ENCODE measurements at places on chromosomes 3 and 15.

DNA sequence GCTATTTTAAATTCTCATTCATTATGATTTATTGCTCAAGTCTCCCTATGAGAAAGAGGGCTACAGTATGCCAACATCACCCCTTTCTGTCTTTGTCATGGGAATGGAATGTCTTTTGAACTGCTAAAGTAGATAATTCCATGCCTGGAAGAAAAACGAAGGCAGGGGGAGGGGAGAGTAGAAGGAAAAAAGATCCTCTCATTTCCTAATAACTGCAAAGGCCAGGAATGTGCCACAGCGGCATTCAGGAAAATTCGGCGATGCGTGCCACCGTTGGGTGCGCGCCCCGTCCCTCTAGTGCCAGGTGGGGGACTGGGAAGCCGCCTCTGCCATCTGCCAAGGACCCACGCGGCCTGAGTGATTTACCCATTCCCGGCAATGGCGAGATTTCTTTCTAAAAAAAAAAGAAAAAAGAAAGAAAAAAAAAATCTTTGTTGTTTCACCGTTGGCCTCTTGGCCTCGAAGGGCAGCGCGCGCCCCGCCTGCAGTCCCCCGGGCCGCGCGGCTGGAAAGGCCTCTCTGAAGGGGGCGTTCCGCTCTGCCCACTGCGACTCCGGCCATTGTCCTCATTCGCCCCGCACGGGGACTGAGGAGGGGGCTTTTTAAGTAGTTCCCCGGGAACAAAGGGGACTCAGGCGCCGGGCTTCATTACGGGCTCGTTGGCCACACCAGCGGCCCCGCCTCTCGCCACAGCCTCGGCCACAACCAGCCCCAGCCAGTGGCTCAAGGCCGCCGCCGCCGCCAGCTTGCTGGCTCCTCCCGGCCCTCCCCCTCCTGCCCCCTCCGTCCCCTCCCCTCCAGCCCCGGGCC, 54.5 kb downstream of the CPN2 start:
- DNase-seq, result no peak

- DNase-seq, result no peak
Observed at GRCh38 chr15:52234596-52235541, 43.7 kb upstream of the GNB5 start.

GRCh38 chr15:35393398-35393797, 152.6 kb downstream of the DPH6 start:
- DNase-seq, result no peak

DNA sequence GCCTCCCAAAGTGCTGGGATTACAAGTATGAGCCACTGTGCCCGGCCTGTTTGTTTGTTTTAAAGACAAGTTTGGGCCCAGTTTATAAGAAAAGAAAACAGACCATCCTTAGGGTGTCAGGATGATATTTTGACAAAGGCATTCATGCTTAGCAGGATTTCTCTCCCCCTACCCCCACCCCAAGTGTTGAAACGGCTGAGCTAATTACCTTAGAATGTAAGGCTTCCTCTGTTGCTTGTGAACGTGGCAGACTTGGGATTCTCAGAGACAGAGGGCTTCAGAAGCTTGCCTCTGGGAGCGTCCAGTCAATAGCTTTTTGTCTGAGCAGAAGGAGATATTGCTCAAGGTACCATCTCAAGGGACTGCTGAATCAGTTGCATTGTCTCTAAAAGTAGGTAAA, 24.0 kb downstream of the FLNB start:
- DNase-seq, result no peak

DNA sequence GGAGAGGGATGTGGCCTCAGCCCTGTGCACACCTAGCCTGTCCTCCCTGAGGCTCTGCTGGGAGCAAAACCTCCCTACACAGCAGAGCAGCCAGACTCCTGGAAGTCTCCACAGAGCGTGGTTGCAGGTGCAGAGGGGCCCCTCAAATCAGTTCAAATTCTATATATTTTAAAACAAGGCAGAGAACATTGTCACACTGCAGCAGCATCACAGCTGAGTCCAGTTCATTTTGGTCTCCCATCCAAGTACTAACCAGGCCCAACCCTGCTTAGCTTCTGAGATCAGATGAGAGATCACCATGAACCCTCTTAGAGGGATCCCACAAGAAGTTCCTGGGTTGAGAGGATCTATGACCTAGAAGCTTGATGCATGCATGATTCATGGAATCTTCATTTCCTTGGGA, 331.0 kb upstream of the RGMA start:
- DNase-seq, result no peak

DNA sequence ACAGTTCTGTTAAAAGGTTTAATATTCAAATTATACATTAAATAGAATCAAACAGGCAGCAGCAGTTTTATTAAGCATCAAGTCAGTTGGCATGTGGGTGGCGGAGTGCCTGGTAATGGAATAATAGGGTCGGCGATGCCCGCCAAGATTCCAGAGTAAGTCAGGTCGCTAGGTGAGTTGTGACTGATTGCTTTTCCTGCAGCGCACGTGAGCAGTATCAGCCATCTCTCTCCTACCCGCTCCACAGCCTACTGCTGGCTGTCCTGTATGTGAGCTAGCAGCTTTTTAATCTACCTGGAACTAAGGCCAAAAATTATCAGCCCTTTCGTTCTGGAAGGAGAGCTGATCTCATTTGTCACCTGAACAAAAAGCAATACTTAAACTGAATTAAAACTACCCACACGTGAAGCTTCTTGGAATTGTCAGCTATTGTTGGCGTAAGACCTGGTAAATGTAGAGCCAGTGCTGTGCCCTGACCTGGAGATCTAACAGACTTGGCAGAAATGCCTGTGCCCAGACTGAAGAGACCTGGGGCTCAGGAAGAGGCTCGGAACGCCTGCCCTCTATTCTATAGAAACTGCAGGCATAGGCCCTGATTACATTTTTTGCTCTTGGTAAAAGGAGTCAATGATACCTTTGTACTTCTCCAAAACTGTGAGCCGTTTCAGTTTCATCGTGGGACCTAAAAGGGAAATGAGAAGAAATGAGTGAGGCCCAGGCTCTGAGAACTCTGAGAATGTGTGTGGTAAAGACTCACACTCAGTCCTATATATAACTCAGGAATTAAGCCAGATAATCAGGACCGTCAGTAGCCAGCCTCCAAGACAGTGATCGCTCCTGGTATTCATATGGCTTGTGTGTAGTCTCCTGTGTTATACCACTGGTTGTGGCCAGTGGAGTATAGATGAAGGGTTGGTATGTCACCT, 21.9 kb downstream of the IDH3A start:
- DNase-seq, result no peak

- DNase-seq, result no peak
Observed at GRCh38 chr15:55518641-55519040, 10.6 kb upstream of the DNAAF4 start.

DNA sequence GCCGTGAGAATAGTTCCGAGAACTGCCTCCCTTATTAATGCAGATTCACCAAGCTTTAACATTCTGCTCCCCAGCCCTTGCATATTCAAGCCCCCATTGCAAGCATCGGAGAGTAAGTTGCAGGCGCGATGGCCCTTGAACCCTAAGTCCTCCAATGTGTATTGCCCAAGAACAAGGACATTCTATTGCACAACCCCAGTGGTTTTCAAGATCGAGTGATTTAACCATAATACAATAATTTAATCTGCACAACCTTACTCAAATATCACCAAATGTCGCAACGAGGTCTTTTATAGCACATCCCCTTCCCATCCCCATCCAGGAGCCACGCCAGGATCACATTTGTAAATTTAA, 21.7 kb upstream of the PLXND1 start:
- DNase-seq, result no peak

GRCh38 chr15:98905963-98906711, 101.5 kb downstream of the PGPEP1L start:
- no peak for DNase-seq

GRCh38 chr3:128439226-128439625, 27.5 kb downstream of the DNAJB8 start:
- no peak for DNase-seq

DNA sequence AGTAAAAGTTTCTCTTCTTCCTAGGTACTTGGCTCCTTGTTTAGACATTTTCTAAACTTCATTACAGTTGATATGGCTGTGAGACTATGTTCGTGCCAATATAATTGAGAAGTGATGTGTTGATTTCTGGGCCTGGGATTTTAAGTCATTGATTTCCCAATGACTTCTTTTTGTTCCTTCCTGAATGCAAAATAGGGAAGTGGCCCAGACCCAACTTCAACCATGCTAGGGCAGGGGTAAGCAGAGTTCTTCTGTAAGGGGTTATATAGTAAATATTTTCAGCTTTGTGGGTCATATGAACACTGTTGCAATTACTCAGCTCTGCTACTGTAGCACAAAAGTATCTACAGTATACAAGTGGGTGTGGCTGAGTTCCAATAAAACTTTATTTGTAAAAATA, 320.1 kb upstream of the WNT5A start:
- no peak for DNase-seq

DNA sequence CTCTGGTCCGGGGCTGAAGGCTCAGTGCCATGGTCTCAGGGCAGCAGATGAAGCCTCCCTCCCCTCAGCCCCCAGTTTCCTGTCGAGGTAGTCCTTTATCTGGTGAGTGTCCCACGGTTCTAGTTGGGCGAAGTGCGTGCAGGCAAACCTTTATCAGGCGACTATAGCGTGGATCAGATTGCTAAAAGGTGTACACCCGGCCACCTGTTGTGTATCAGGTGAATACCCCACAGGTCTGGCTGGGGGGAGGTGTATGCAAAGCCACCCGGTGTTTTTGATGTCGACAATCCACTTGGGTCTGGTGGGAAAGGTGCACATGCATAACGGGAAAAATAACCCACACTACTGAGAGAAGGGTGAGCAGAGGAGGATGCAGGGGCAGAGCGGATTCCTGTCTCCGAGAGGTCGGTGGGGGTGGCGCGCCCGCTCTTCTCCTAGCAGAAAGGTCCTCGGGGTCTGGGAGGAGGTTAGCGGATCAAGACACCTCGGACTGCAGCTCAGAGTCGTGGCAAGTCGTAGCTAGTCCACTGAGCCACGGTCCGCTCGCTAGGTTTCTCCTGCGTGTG, 507 bp downstream of the SLC12A6 start:
- no peak for DNase-seq

GRCh38 chr3:31661286-31661685, 128.6 kb downstream of the STT3B start:
- DNase-seq, result no peak

DNA sequence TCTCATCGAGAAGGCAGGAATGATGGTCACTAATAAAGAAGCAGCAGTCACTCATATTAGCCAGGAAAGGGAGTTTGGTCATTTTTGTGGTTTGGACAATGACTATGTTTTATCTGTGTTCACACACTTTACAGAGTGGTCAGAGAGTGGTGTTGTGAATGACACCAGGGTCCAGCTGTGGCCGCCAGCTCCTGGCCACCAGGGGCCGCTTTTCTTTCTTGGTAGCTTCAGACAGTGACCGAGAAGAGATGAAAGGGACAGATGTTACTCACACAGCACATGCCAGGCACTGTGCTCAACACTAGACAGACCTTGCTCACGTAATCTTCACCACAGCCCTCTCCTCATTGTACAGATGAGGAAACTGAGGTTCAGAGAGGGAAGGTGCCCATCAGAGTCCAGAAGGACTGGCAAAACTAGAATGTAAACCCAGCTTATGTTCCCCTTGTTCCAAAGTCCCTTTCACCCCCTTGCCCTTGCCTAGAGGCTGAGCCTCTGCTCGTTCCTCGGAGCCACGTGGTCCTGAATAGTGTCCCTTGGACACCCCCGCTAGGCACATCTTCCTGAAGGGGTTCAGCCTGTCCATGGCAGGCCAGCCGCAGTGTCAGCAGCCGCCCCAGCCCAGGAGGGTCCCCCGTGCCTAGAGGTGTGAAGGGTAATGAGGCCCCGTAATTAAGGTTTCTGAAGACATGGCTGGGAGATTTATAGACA, 55.6 kb downstream of the CYP11A1 start:
- DNase-seq, result no peak

DNA sequence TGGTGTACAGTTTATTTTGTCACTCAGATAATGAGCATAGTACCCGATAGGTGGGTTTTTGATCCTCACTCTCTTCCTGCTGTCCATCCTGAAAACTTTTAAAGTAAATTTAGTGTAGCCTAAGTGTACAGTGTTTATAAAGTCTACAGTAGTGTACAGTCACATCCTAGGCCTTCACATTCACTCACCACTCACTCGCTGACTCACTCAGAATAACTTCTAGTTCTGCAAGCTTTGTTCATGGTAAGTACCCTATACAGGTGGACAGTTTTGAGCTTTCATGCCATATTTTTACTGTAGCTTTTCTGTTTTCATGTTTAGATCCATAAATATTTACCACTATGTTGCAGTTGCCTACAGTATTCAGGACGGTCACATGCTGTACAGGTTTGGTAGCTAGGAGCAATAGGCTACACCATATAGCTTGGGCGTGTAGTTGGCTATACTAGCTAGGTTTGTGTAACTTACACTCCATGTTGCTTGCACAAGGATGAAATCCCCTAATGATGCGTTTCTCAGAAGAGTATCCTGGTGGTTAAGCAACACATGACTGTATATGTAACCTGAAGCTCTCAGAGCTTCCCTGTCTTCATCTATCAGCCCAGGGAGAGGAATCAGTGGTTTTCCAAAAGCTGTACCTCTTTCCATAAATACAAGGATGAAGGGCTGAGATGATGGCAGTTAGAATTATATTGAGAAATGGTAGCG, 87.6 kb upstream of the SLC25A26 start:
- no peak for DNase-seq

GRCh38 chr3:99958222-99958912, 140.7 kb downstream of the CMSS1 start:
- no peak for DNase-seq

DNA sequence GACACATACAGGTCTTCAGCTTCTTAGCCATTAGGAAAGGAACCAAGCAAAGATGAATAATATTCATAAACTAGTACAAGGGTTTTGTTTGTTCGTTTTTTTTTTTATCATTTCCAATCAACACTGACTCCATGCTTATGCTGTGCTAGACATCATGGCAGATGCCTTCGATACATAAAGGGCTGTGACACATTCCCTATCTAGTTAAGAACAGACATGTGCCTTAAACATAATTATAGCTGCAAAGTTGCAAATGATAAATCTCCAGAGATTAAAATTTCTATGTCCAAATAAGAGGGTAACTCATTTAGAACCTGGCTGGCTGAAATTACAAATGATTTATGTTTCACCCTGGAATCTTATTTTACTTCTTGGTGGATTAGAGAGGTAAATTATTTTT, 386.4 kb downstream of the LSAMP start:
- DNase-seq, result no peak

DNA sequence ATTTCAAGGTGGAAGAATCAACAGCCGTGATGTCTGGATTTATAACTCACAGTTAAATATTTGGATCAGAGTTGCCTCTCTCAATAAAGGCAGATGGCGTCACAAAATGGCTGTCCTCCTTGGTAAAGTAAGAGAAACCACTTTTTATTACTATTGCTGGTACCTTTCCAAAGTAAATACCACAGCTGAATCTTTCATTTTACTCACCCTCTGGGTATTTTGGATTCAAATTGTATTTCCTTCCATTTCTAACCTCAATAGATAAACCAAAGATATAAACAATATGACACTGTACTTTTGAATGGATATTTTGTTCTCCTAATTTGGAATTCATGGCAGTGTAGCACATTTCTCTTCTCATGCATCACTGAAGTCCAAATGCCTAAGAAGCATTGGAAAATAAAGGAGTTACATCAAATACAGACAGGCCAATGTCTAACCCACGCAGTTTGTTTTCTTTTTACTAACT, 29.5 kb downstream of the KLHL24 start:
- DNase-seq, result no peak

- DNase-seq, result no peak
Observed at GRCh38 chr15:61169275-61169903, 59.7 kb downstream of the RORA start.

- no peak for DNase-seq
Observed at GRCh38 chr3:120604784-120605183, 8.6 kb downstream of the NDUFB4 start.

Measured in urinary bladder (tissue), 4 donors.